ENCODE measurements at places on chromosomes 2 and 18.

DNA sequence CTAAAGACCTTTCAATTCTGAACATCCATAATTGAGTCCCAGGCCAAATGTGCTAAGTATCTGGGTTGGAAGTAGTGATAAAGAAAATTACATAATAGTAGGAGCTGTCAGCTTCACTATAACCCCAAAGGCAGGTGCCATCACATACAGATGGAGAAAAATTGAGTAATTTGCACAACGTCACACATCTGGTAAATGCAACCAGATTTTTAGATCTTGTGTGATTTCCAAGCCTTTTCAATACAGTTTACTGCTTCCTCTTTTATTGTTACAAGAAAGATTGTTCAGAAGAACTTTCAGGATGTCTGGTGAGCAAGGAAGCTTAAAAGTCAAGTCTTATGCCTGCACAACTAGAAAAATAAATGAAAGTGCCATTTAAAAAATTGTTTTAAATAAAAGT lies 62.3 kb downstream of the UBE2E3 start:
- DNase-seq, result no peak

GRCh38 chr2:3403587-3404334 lies 24.3 kb downstream of the TRAPPC12 start:
- DNase-seq, result no peak

DNA sequence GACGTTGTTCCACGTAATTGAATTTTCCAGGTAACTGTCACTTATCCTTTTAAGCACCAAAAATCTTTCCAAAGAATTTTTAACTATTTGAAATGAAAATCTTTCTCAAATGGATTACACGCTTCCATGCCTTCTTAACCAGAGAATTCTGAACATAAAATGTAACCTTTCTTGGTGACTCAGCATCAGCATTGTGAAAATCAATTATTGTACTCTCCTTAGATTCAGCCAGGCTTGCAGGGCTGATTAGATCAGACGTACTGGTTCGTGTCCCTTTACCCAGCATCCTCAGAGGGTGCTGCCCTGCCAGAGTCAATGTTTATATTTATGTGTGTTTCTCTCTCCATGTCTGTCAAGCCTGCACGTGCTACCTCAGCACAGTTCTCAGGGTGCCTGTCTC lies 623.9 kb downstream of the CNTNAP5 start:
- no peak for DNase-seq

- DNase-seq, result no peak
Measured at GRCh38 chr18:69580107-69580506, 179.4 kb downstream of the DOK6 start.

GRCh38 chr2:206780671-206781070 lies 15.3 kb downstream of the FASTKD2 start:
- no peak for DNase-seq
